ENCODE measurements at places on chromosomes 12 and 14.

- no peak for DNase-seq
Observed at GRCh38 chr12:130014485-130014807, 110.6 kb upstream of the TMEM132D start.

DNA sequence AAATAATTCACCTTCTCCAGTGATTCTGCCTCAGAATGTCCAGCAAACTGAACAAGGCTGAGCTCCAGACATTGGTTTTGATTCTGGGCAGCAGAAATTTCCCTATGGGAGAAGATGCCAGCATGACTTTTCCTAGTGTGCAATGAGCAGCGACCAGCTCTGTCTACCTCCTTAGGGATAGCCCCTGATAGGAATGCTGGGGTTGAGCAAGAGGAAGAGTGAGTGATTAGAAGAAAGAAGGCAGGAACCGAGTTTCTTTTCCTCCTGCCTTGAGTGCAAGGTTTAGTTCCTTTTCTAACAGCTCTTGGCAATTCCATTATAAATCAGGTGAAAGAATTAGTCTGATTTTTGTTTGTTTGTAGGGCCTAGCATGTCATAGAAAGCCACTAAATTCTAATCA lies 379.0 kb downstream of the DAD1 start:
- DNase-seq: no peak

DNA sequence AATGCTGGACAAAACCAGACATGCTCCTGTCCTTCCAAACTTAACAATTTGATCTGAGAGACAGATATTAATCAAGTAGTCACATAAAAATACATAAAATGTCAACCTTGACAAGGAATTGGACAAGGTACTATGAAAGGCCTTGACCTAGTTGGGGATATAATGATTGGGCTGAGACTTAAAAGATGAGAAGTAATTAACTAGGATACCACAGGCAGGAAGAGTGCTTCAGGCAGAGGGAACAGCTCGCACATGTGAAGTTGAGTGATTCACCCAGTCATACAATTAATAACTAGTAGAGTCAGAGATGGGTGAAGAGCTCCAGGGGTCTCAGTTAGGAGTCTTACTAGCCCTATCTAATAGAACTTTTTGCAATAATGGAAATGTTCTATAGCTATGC lies 259.5 kb downstream of the MSRB3 start:
- DNase-seq: no peak

DNA sequence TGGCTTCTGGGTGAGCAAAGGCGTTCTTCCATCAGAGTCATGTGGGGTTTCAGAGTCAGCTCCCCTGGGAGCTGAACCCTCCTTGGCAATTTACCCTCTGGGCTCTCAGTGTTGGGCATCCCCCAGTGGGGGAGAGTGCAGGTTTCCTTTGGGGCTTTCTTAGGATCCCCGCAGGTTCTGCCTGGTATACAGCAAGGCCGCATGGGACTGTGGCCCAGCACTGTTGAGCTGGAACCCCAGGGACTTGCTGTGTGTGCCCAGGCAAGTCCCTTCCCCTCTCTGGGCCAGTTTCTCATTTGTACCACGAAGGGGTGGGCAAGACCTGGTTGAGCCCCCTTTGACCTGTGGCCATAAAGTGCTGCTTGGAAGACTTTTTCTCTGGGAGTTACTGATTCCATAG lies 5.5 kb downstream of the FAM181A start:
- DNase-seq: no peak

DNA sequence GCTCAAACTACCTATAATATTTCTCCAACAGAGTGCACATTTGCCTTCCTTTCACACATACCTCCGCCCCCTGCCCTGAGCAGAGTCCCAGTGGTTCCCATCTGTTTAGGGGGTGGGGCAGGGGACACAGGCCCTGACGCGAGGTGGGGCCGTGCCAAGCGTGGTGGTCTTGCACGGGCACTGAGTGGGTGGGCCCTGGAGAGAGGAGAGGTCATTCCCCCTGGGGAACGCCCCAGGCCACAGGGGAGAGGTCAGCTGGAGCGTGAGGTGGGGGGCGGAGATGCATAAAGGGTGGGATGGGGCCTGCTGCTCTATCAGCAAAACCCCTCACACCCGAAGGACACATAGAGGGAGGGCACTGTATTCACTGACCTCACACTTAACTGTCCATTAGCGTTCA lies 441.9 kb downstream of the TMEM121 start:
- DNase-seq: no peak

- no peak for DNase-seq
Observed at GRCh38 chr12:11891754-11892386, 178.9 kb upstream of the BCL2L14 start.

DNA sequence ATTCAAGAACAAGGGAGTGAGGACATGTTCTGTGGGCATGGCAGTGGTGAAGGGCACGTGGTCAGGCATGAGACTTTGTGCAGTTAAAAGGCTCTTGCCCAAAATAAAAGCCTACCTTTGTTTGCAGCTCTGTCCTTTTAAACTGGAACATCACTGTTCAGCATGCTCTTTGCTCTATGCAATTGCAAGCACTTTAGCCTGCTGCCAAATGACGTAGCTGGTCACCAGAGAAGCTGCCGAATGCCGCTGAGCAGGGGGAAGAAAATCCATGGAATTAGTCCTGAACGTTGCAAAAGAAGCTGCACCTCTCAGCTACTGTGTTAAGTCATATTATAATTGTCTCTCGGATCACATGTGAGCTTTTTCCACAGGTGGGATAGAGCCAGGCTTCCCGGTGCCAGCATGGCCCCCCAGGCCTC lies 176.3 kb upstream of the DIO2 start:
- no peak for DNase-seq

GRCh38 chr12:77682488-77682887 lies 148.2 kb upstream of the NAV3 start:
- no peak for DNase-seq

- DNase-seq: no peak
Observed at GRCh38 chr12:110436231-110436630, 13.9 kb downstream of the ARPC3 start.

DNA sequence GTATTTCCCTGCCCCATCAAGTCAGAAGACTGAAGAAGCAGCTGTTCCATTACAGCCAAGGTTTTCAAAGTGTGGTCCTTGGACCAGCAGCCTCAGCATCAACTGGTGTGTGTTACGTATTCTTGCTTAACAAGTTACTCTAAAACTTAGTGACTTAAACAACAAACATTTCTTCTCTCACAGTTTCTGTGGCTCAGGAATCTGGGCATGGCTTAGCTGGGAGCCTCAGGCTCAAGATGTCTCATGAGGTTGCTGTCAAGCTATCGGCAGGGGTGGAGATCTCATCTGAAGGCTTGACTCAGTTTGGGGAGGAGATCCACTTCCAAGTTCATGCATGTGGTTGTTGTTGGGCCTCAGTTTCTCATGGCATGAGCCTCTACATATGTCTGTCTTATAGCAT lies 174.5 kb downstream of the KTN1 start:
- DNase-seq: no peak

DNA sequence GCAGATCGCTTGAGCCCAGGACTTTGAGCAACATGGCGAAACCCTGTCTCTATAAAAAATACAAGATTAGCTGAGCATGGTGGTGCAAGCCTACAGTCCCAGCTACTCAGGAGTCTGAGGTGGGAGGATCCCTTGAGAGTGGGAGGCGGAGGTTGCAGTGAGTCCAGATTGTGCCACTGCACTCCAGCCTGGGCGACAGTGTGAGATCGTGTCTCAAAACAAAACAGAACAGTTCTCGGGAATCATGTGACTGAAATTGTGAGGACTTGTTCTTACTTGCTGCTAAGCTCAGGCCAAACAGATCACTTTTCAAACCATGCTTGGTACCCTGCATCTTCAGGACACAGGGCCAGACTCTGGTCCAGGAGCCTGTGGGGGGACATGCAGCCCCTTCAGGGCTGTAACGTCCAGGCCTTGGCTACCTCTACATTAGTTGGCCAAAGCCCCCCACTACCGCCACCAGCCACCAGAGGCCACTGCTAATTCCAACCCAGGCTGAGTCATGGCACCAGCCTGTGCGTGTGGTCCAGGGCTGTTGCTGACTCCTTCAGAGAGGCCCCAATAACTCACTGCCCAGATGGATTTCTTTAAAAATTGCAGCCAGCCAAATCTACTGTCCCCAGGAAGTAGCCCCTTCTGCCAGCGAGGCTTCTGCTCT lies 33.4 kb upstream of the SYNDIG1L start:
- DNase-seq: no peak

GRCh38 chr12:42235426-42235825 lies 2.6 kb downstream of the YAF2 start:
- DNase-seq: no peak

DNA sequence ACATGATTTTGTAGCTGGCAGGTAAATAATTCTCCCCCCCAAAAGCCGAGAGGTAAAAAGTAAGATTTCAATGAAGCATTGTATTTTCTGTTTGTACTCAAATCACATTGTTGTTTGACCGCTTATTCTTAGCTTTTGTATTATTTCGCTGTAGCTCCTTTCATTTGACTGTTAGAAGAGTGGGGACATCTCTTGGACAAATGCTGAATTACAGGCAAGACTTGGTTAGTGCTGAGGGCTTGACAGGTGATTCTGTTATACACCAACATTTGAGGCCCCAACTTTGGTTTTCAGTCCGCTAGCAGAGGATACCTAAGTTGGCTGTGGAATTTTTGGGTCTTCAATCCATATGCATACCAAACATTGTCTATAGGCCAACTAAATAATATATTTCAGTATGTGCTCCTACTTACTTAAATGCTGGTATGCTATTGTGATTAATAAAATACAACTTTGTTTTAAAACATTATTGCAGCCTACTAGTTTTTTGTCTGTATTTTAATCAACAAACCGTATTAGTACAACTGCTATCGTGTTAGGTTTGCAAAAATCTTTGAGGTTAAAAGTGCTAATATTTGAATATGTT lies 102.2 kb downstream of the ERC1 start:
- DNase-seq: no peak

DNA sequence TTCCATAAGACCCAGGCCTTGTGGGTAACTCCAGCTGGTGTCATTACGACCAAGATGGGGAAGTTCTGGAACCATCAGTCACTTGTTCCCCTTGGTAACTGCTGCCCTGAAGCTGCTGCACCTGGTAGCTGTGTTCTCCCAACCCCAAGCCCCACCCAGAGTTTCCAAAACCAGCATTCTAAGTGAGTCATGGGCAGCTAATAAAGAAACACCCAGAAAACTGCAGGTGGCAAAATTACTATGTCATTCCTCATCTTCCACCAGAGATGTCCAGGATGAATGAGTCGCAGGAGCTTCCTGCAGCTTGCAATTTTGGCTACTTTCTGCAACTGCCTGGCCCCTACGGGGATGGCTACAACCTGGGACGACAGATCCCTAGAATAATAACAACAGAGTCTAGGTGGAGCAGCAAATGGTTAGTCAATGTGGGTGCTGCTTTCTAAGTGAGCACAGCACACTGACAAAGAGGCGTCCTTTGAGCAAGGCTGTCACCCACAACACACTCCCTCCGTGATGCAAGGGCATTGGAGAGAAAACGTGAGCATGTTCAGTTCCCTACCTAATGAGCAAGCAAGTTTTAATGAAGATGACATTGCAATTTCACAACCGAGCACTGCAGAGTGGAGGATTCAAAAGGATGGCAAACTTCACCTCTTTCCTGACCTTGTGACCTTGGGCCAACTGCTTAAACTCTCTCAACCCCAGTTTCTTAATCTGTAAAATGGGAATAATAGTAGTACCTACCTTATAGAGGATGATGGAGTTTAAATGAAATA lies 301.4 kb upstream of the NOS1 start:
- no peak for DNase-seq

DNA sequence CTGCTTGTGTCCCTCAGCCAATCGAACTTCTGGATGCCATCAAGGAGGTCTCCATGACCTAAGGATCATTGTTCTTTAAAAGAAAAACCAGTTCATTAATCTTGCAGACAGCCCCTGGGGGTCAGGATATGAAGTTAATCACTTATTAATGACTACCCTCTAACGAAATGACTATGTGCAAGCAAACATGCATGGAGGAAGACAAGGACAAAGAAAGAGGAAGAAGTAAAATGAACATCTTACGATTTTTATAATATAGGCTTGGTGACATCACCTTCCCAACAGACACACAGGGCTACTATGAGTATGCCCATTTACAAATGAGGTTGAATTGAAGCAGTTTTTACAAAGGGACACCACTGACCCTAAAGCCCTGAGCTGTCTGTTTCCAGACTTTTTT lies 111.1 kb upstream of the AMIGO2 start:
- DNase-seq: no peak

GRCh38 chr12:10829994-10830393 lies 3.8 kb upstream of the TAS2R10 start:
- DNase-seq: no peak

- no peak for DNase-seq
Observed at GRCh38 chr14:71354801-71355200, 447.5 kb downstream of the PCNX1 start.

- no peak for DNase-seq
Observed at GRCh38 chr14:100822013-100822412, 3.9 kb upstream of the MEG3 start.
